ENCODE measurements at places on chromosomes 11 and 22.
A peak's percentile ranks its signal among the peaks of the same experiment; 100 is the strongest.

DNA sequence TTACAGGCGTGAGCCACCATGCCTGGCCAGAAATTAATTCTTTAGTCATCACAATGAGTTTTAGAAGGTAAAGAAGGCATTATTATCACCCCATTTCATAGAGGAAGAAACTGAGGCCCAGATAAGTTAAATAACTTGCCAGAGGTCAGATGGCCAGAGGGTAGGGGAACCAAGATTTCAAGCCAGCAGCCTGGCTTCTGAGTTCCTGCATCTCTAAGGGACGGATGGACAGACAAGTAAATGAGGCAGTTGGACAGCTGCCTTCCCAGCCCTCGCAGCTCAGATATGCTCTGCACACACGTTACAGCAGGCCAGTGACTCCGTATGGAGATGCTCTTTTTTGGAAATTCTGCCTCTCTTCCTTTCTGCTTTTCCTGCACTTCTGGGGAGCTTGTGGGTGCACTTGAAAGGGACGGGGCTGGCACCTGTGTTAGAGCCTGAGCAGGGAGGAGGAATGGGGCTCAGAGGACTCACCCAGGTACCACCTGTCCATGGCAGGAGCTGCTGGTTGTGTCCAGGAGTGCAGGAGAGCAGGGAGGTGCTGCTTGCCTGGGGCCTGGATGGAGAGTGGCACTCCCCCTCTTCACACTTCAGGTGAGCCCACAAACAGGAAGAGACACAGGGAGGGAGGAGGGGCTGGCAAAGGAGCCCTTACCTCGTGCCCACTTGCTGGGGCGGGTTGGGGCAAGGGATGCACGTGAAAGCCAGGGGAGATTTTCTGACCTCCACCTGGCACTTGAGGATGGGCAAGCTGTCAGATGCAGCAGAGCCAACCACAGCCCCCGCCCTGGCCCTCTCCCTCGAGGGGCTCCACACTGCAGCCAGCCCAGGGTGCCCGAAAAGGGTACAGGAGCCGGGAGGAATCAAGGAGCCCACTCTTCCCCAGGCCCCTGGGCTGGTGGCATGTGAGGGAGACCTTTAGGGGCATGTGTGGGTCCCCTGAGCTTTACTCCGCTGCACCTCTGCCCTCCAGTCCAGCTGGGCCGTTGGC, 3.3 kb upstream of the FXYD2 start:
- DNase-seq, result no peak

GRCh38 chr22:35761037-35761436, 43.4 kb downstream of the APOL5 start:
- no peak for DNase-seq

DNA sequence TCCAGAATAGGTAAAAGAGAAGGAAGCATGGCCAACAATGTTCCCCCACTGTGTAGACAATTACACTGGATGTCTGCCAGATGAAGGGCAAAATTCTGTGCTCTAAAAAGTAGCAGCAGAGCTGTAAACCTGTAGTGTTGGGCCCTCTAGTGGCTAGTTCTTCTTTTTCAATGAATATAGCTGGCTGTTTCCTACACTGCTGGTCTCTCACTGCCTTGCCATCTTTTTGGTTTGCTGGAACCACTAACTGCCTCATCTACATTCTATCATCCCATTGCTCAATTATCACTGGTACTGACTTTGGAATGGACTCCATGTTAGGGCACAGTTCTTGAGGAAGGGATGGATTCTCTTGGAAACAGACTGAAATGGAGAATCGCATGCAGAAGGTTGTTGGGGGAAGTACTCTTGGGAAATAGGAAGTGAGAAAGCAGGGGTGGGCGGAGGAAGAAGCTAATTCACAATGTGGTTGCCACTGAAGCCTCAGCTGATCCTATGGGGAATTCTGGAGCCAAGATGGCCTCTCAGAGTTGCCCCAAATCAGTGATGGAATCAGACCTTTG, 17.9 kb downstream of the KCNE3 start:
- peak; percentile 42 for DNase-seq

- DNase-seq, result no peak
Observed at GRCh38 chr11:19524171-19524671, 188.4 kb upstream of the NAV2 start.

DNA sequence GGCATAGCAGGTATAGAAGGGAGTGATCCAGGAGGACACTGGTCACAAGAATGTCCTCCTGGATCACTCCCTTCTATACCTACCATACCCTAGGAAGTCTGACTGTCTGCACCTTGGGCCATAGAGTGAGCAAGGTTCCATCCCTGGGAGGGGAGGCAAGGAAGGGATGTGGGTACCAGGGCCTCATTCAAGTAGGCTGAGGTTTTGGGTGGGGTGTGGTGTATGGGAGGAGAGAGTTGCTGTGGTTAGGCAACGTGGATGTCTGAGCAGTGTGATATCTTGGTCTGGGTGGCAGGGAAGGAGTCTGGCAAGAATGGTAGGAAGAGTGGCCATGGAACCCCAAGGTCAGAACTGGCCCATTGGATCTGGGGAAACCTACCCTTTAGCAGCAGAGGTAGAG, 13.2 kb downstream of the PPFIBP2 start:
- peak; percentile 15 for DNase-seq

- no peak for DNase-seq
Observed at GRCh38 chr11:116657842-116658825, 114.7 kb downstream of the BUD13 start.

All from T-cell (primary cell).